Activated CD8-positive, alpha-beta memory T cell treated with anti-CD3 and anti-CD28 coated beads, Interleukin-2, amount 50 U/mL, for 4 hours (primary cell): ENCODE measurements at places on chromosomes 4 and X.
A peak's percentile ranks its signal among the peaks of the same experiment; 100 is the strongest.

DNA sequence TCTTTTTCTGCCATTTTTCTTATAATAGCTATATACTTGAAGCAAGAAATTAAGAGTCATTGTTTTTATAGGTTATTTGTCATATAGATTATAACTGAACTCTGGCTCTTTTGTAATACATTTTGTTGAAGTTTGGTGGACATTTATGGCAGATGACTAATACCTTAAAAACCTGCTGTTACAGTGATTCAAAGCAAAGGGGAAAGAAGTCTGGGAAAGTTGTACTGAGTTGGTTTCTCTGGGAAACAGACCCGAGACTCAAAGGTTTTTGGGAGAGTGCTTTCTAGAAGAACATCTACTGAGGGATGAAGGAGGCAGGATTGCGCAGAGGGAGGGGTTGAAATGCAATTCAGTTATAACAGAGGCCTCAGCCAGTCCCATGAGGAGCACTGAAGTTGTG is 35.9 kb downstream of the NAP1L5 start:
- no peak for DNase-seq

DNA sequence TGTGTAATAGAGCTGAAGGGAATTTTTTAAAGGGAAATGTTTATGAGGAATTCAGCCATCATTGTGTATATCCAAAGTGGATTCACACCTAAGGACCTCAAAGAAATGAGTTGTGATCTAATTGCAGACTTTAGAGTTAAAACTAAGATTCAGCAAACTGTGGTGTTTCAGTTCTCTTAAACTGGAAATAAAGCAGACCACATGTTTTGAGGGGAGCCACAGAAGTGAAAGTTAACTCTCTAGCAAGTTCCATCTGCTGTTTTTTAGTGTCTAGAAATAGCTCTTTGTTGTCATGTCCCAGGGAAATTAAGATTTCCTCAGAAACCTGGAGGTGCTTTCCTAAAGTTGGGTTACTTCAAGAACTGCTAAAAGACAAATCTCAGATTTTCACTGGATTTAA is 97.3 kb upstream of the DDX3X start:
- no peak for DNase-seq

DNA sequence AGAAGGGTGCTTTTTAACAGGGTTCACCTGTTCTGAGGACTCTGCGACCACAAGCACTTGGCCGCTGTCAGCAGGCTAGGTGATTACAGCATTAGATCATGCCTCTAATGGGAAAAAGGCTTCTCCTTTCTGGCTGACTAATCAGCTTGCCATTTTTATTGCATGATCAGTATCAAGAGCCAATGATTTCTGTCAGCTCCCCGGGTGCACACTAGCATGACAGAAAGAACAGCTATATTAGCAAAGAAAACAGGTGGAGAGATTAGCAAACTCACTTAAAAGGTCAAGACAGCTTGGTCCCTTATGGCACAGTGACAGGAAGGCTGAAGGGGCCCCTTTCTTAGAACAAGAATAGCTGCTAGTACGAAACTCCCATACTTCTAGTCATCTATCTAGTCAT is 170.0 kb downstream of the SMIM20 start:
- no peak for DNase-seq

DNA sequence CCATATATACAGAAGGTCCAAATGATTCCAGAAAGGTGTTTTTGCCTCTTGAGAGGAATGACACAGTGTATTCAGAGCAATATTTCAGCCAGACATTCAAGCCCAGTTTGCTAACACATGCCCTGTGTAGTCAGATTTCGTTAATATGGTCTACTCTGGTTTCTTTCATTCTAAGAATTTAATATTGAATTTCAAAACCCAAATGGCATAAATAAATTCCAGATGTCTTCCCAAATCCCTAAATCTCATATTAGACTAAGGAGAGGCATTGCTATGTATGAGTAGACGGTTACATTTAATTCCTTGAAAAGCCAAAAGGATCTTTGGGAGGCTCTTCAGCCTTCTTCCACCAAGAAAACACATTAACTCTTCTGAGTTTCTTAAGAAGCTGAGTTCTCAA is 66.3 kb upstream of the C1QTNF7 start:
- DNase-seq = no peak

GRCh38 chr4:92791871-92792440 is 488.2 kb downstream of the GRID2 start:
- no peak for DNase-seq

- no peak for DNase-seq
Observed at GRCh38 chr4:38500433-38500832, 163.6 kb upstream of the KLF3 start.

DNA sequence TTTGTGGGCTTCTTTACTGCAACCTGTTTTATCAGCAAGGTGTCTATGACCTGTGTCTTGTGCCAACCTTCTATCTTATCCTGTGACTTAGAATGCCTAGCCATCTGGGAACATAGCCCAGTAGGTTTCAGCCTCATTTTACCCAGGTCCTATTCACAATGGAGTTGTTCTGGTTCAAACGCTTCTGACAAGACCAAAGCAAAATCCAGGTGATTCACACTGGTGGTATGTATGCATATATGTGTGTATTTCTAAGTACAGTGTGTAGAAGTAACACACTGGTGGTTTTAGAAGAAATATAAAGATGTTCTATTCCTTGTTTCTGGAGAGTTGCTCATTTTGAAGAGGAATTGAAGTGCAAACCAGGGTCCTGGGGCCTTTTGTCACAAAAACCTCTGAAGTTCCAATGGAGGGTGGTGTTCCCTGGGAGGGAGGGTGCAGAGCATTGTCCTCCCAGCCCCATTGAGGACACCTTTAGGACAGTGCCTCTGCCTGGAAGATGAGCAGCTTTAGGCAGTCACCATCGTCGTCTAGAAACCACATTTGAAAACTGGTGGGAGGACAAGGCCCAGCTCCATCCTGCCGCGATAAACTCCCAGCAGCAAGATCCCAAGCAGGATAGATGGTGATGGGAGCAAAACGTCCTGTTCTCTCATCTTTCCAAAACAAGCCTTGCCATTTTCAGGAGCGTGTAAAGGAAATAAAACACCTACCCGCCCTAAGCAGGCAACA is 191.4 kb downstream of the TSPAN5 start:
- DNase-seq = no peak

DNA sequence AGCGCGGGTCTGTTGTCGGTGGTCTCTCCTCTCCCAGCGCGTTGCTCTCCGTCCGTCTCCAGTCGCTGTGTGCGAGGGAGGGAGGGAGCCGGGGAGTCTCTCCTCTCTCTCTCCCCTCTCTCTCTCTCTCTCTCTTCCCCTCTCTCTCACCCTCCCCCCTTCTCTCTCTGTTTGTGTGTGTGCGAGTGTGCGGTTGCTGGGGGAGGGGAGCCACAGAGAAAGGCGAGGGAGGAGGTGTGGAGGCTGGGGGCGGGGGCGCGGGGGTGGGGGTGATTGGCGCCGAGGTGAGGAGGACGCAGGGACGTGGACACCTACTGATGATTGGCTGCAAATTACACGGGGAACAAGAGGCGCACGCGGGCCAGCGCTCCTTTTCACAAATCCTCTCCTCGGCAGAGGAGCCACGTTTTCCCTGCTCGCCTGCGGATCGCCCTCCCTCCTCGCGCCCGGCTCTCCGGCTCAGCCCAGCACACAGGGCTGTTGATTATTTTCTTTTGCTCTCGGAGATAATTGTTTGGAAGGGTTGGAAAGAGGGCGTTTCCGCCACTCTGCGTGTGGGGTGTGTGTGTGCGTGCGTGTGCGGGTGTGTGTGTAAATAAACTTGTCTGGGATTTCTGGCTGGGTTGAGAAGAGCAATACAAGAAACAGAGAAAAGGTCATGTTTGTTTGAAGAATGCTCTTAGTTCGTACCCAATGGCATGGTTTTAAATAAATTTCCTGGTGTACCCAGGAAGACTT is at the start of gene CXXC4:
Gene CXXC4 (minus strand): TSS at position 73 of the 738 bp plus-strand sequence. CDS start 3,092 bp downstream, outside the sequence.
- DNase-seq = peak; percentile 16

DNA sequence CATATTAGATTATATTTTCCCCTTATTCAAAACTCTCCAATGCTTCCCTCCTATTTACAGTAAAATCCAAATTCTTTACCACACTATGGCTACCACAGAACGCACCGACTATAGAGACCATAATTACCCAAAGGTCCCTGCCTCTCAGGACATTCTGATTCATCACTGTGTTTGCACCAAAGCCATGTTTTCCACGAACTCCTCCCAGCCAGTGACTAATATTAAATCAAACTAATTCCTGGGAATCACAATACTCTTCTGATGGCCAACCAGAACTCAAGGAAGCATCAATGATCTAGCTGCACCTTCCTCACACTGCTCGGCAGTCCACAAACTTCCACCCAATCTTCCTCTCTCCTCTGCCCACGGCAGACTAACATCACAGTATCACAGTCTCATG is 24.2 kb upstream of the EDNRA start:
- DNase-seq = no peak

GRCh38 chr4:86891762-86892635 is at the start of gene C4orf36:
C4orf36 (minus strand) TSS chr4:86892422; CDS start chr4:86891520, 902 bp downstream.
- peak; percentile 16 for DNase-seq

DNA sequence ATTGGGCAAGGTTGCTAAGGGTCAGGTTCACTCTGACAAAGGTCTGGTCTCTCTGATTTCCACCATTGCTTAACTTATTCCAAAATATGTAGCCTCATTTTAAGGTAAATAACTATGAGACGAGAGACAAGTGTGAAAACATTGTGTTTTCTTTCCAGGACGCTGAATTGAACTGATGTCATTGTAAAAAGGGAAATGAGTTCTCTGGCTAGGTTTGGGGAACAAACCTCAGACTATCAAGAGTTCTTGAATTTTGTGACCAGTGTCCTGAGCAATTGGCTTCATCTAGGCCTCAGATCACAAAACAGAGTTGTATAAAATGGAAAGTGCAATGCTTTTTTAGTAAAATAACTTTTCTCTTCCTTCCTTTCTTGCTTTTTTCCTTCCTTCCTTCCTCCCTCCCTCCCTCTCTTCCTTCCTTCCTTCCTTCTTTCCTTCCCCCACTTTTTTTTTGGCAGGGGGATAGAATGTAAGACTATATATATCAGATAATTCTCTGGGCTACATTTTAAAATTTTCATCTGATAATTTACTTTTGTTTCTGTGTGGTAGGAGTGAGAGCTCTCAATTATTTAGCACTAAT is 30.8 kb upstream of the CXCL8 start:
- DNase-seq = no peak

GRCh38 chr4:156390599-156391324 is 437.1 kb upstream of the CTSO start:
- no peak for DNase-seq

- no peak for DNase-seq
Observed at GRCh38 chr4:138181287-138181686, 60.9 kb downstream of the SLC7A11 start.

- no peak for DNase-seq
Observed at GRCh38 chrX:155115174-155115819, 44.0 kb downstream of the BRCC3 start.

- no peak for DNase-seq
Observed at GRCh38 chr4:94469221-94469784, 17.6 kb downstream of the PDLIM5 start.

DNA sequence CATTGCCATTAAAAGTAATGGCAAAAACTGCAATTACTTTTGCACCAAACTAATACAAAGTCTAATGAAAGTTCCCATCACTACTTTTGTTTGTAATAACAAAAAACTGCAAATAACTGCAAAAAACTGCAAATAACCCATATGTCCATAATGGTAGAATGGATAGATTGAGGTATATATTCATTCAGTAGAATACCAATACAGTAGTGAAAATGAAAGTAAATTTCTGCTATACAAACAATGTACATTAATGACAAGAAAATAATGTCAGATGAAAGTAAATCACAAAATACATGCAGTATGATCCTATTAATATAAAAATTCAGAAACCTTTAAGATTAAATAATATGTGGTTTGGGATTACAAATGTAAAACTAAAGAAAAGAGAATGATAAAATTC is 41.3 kb upstream of the CEP135 start:
- no peak for DNase-seq

DNA sequence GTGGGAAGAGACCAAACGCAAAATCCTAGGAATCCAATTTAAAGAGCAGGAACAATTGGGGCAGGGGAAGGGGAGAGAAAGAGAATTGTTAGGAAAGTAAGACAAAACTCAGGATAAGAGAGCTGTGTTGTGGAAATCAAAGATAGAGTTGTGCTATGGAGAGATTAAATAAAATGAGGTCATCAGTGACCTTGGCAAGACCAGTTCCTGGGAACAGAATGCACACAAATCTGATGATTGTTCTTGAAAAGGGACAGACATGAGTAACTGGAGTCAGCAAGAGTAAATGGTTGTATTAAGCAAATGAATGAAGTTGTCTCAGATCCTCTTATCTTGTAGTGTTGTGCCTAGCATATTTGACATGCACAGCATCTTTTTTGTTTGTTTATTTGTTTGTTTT is 267.4 kb downstream of the IL1RAPL1 start:
- no peak for DNase-seq

DNA sequence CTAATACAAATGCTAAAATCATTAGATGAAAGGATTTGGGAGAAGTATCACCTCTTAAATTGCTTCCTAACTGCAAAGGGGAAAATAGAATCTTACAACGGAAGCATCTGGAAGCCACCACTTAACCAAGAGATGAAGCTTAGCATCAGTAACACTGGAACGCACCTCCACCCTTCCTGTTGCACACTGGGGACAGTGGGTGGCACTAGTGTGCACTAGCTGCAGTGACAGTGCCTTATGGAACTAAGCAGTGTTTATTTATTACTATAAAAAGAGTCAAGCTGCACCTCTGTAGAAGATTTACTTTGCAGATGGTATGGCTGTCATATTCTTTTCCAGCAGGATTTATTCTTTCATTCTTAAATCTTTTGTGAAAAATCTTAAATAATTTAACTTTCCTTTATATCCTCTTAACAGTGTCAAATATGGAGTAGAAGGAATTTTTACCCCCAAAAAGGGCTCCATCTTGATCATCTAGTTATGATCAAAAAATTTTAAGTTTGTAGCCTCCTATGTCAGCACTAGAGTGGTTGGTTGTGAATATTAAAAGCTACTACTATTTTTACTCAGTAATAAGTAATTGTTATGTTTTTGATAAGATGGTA is 76.7 kb downstream of the SCD5 start:
- no peak for DNase-seq

GRCh38 chrX:20320461-20321159 is 53.9 kb upstream of the RPS6KA3 start:
- peak; percentile 17 for DNase-seq

DNA sequence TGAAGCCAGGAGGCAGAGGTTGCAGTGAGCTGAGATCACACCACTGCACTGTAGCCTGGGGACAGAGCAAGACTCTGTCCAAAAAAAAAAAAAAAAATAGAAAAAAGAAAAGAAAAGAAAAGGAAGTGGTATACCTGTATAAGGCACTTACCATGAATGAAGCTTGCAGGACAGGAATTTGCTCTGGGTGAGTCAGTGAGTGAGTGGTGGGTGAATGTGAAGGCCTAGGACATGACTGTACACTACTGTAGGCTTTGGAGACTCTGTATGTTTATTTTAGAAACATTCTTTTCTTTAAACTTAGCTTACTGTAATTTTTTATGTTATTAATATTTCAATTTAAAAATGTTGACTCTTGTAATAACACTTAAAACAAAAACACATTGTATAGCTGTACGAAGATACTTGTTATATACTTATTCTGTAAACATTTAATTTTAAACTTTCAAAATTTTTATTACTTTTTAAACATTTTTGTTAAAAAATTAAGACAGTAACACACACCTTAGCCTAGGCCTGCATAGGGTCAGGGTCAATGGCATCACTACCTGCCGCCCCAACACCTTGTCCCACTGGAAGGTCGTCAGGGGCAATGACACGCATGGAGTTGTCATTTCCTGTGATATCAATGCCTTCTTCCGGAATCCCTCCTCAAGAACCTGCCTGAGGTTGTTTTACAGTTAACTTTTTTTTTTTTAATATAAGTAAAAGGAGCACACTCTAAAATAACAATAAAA is 78.7 kb downstream of the CLNK start:
- no peak for DNase-seq

- DNase-seq = no peak
Observed at GRCh38 chr4:121771869-121772268, 6.9 kb upstream of the SMIM43 start.

GRCh38 chr4:173146456-173146855 is 22.2 kb upstream of the GALNT7 start:
- no peak for DNase-seq
